Esophagus mucosa (tissue), 1 donor: ENCODE measurements at places on chromosomes 7 and 10. TPM values are rescaled to one million over a fixed set of nuclear protein-coding genes. Genes with fewer than 3 reads are reported as not detected.
A peak's percentile ranks its signal among the peaks of the same experiment; 100 is the strongest.

DNA sequence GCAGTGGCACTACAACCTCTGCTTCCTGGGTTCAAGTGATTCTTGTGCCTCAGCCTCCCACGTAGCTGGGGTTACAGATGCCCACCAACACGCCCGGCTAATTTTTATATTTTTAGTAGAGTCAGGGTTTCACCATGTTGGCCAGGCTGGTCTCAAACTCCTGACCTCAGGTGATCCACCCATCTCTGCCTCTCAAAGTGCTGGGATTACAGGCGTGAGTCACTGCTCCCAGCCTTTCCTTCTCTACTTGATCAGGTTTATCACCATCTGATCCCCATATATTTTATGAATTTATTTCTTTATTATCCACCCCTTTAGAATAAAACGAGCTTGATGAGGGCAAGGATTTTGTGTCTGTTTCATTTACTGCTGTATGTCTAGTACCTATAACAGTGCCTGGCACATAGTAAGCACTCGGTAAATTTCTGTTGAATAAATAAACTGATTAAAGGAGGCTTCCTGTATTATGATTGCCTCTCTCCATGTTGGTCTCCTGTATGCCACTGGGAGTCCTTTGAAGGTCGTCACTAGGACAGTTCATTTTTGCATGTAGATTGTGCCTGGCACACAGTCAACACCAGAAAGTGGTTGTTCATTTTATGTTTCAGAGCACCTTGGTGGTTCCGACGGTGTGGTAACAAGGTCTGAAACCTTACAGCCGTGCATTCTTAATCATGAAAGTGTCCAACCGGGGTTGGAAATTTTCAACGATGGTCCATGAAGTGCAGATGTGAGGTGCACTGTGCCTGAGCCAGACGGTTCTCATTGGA, 9.6 kb upstream of the EIF3A start:
- ATAC-seq = peak; percentile 9

- no peak for ATAC-seq
These were observed 385.5 kb upstream of the HPS1 start for GRCh38 chr10:98832196-98832595.

GRCh38 chr7:82015751-82016150, 245.9 kb upstream of the HGF start:
- ATAC-seq = no peak

GRCh38 chr7:102978284-102978683, 65.5 kb downstream of the LRRC17 start:
- ATAC-seq = peak; percentile 10

DNA sequence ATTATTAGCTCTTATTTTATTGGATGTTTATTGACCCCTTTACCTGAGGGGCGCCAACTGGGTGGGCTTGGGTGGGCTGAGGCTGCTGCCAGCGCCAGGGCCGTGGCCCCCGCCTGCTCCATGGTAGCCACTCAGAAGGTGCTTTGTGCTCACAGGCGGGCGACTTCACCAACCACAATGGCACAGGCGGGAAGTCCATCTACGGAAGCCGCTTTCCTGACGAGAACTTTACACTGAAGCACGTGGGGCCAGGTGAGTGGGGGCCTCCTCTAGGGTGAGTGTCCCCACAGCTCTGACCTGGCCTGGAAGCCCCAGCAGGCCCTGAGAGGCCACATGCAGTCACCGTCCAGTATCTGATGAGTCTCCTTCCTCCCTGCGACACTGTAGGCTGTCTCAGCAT, 4.1 kb downstream of the PPIF start:
- no peak for ATAC-seq

DNA sequence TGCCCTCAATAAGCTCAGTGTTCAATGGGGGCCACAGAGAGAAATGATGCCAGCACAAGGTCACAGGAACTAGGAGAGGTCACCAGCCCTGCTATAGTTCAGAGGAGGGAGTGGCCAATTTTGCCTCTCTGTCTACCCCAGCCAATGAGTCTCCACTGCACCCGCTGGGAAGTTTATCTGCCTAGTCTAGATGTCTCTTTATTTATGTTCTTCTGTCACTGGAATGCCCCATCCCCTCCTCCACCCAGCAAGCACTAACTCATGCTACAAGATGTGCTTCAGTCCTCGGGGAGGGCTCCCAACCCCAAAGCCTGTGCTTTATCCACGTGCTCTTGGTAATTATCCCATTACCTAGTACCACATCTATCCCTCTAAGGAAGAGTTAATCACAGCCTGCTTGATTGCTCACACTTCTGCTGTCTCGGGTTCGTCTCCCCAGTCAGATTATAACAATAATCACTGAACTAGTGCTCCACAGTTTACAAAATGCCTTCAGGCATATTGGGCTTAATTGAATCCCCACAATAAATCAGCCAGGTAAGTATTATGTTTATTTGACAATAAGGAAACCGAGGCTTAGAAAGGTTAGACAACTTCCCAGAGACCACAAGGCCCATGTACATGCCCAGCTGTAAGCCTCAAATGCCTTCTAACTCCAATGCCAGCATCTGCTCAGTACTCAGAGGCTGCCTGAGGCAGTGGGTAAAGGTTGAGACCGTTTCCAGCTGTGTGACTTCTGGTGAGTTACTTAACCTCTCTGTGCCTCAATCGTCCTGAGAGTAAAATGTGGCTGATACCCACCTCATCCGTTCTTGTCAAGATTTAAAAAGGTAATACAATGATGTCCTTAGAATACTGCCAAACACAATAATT, 3.9 kb downstream of the HIP1 start:
- ATAC-seq = no peak

GRCh38 chr7:80530136-80530535, 18.3 kb upstream of the GNAT3 start:
- no peak for ATAC-seq

DNA sequence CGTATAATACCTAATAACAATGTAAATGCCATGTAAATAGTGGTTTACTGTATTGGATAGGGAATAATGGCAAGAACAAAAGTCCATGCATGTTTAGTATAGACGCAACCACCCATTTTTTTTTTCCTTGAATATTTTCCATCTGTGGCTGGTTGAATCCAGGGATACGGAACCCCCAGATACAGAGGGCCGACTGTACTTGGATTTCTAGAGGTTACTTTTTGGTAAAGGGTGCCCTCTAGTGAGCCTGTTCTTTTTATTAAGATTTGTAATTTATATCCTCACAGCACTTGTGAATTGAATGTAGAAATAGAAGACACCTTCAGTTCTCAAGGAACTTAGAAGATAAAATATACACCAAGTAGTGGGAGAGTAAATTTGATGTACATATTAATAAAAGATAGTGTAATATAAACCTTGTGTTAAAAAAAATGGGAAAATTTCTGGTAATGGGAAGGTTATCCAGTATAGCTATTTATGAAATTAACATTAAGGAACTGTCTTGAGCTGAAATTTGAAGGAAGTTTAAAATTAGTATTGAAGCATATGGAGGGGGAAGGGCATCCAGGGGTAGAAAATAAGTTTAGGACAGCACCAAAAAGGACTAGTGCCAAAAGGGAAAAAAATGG, 32.0 kb downstream of the EXOC6 start:
- ATAC-seq = peak; percentile 51

GRCh38 chr10:43156590-43157341, 18.5 kb downstream of the CSGALNACT2 start:
- no peak for ATAC-seq

DNA sequence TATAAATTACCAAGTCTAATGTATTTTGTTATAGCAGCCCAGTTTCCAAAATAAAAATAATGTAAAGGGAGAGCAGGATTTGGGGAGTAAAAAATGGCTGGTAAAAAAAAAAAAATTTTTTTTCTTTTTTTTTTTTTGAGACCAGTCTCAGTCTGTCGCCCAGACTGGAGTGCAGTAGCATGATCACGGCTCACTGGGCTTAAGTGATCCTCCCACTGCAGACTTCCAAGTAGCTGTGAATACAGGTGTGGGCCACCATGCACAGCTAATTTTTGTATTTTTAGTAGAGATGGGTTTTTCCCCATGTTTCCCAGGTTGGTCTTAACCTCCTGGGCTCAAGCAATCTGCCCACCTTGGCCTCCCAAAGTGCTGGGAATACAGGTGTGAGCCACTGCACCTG, 4.8 kb upstream of the LSM8 start:
- ATAC-seq = no peak

DNA sequence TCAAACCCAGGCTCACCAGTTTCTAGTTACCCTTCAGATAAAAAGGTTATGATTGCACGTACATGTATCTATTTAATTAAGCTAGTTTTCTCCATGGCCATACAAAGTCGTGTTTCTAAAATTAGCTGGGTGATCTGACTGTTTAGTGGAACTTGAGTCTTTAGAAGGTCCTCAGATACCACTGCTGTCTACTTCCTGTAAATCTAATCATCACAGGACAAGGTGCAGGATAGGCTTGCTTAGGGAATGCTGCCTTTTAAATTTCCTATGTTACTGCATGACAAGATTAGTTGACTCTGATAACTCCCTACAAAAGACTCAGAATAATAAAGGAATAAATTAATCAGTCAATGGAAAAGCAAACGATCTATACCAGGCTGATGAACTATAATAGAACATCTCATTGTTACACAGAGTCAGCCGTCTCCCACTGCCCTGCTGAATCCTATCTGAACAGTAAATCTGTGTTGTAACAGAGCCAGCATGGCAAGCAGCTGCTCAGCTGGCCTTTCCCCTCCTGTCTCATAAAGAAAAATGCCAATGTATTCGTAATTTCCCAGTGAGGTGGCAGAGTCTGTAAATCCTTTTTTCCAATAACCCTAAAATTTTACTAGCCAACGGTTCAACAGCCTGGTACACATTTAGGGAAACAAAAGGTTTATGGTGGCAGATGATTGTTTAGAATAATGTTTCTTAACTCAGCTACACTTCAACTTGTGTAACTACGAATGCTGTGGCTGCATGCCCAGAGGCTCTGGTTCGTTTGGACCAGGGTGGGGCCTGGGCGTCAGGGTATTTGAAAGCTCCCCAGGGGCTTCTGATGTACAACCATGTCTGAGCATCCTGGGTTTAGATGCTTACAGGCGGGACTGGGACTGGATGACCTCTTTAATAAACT, 318.0 kb downstream of the PAXIP1 start:
- ATAC-seq = no peak

GRCh38 chr10:15144788-15145187, 23.7 kb downstream of the NMT2 start:
- ATAC-seq = no peak

DNA sequence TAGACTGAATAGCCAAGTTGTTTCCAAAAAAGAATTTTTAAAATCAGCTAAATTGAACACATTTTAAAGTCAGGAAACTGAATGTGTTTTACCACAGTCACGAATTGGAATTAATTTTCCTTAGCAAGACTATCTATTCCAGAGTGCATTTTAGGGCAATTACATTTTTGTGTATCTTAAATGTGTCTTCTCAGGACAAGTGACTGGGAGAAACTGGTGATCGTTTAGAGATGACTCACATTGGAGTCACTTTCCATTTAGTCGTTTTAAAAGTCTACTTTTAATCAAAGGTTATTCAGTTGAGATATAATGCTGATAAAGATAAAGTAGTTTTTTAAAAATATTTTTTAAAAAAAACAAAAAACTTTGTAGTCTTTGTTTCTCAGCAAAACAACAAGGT, 191.7 kb upstream of the SLC26A5 start:
- ATAC-seq = no peak

- no peak for ATAC-seq
These were observed 64.9 kb downstream of the CFAP46 start for GRCh38 chr10:132877473-132877872.

Gene CDHR3
- 1.00 TPM for total RNA-seq
